ENCODE measurements at places on chromosomes 4 and X. TPM values are rescaled to one million over a fixed set of nuclear protein-coding genes. Genes with fewer than 3 reads are reported as not detected.

The CXCL11 gene
- 1.1 TPM for total RNA-seq

The CT83 gene
- total RNA-seq: not detected

The ZNF732 gene
- total RNA-seq: 1.6 TPM

The NUP62CL gene
- total RNA-seq: 0.40 TPM

The LIMCH1 gene
- total RNA-seq: 27.4 TPM

The PPP2R3B gene
- total RNA-seq: 13.6 TPM

The PDLIM3 gene
- 34.6 TPM for total RNA-seq
